ENCODE measurements at places on chromosomes 3 and 15.

- no peak for DNase-seq
These were observed 16.3 kb downstream of the SLC9A9 start for GRCh38 chr3:143831994-143832393.

GRCh38 chr15:63948971-63949370 is 97.3 kb downstream of the DAPK2 start:
- DNase-seq = no peak

DNA sequence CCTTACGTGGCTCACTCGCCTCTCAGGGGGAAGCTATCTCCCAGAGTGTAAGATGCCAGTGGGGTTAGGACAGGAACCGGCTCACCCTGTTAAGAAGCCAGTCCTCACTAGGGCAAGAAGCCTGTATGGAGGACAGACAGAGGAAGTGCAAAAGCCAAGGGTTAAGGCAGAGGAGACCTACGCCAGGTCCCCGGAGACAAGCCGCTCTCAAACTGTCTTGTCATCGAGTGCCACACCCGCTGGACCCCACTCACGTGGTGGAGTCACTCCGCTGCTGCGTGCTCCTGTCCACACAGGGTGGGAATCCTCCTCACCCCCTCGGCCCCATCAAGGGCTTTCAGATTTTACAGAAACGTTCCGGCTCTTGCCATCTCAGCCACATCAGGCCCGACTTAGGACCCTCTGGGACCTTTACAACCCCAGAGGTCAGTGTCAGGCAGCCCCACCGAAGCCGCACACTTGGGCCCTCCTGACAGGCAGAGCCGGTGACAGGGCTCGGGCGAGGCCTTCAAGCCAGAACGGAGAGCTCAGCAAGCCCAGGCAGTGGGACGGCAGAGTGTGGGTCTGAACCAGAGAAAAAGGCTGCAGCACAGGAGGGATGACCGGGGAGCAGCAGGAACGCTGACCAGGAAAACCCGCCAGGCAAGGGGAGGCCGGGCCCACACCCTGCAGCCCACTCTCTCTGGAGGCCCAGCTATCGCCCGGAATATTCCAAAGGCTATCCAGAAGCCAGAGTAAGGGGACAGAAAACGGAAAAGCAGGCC is 61.7 kb downstream of the XXYLT1 start:
- DNase-seq = no peak

GRCh38 chr3:134419960-134420321 is 45.7 kb upstream of the AMOTL2 start:
- no peak for DNase-seq

DNA sequence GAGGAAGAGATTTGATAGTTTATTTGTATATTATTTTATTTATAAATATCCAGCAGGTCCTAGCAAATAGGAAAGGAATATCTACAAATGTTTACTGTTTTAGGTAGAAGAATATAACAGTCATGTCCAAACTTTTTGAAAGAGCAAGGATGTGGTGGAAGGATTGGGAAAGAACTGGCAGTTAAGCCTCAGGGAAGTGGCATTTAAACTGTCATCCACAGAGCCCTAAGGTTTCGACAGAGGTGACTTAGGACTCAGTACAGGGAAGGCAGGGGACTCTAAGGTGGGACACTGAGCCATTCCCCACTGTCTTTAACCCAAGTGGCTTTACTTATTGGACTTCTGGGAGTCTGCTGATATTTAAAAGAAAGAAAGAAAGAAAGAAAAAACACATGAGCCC is 11.8 kb upstream of the TMEM87A start:
- no peak for DNase-seq

- DNase-seq = no peak
These were observed 247.7 kb downstream of the VGLL3 start for GRCh38 chr3:86743233-86743632.

- DNase-seq = no peak
These were observed 13.2 kb downstream of the TM4SF4 start for GRCh38 chr3:149487598-149488197.

GRCh38 chr3:189947948-189948723 is 172.6 kb downstream of the P3H2 start:
- no peak for DNase-seq

GRCh38 chr15:80015156-80015555 is 44.2 kb upstream of the BCL2A1 start:
- DNase-seq = no peak

DNA sequence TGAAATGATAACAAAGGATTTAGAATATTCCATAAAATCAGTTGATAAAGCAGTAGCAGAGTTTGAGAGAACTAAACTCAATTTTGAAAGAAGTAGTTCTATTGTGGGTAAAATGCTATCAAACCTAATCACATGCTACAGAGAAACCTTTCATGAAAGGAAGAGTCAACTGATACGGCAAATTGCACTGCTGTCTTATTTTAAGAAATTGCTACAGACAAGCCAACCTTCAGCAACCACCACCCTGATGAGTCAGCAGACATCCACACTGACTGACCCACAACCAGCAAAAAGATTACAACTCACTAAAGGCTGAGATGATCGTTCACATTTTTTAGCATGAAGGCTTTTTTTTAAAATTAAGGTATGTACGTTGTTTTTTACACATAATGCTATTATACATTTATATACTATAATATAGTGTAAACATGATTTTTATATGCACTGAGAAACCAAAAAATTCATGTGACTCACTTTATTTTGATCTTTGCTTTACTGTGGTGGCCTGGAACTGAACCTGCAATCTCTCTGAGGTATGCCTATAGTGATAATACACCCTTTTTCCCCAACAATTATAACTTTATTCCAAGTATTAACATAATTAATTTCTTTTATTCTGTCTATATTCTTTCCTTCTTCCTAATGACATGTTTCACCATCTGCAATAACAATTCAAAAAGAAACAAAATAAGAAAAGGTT is 109.9 kb downstream of the TBC1D5 start:
- no peak for DNase-seq

DNA sequence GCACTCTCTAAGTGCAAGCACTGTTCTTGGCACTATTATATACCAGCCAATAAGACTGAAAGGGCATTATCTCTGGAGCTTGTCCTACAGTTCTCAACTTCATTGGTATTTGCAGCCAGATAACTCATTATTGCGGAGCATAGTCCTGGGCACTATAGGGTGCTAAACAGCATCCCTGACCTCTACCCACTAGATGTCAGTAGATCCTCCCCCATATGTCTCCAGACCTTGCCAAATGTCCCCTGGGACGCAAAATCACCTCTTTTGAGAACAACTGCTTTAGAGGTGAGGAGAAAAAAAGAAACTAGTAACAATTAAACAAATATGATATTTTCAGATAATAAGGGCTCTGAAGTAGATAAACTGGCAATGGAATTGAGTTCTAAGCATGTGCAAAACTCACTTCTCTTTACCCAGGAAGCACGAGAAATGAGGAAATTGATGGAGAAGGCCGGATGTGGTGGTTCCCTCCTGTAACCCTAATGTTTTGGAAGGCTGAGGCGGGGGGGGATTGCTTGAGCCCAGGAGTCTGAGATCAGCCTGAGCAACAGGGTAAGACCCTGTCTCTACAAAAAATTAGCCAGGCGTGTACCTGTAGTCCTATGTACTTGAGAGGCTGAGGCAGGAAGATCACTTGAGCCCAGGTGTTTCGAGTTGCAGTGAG is 61.4 kb downstream of the FRMD4B start:
- no peak for DNase-seq

GRCh38 chr3:183098536-183099025 is 715 bp downstream of the MCCC1 start:
- DNase-seq = no peak

DNA sequence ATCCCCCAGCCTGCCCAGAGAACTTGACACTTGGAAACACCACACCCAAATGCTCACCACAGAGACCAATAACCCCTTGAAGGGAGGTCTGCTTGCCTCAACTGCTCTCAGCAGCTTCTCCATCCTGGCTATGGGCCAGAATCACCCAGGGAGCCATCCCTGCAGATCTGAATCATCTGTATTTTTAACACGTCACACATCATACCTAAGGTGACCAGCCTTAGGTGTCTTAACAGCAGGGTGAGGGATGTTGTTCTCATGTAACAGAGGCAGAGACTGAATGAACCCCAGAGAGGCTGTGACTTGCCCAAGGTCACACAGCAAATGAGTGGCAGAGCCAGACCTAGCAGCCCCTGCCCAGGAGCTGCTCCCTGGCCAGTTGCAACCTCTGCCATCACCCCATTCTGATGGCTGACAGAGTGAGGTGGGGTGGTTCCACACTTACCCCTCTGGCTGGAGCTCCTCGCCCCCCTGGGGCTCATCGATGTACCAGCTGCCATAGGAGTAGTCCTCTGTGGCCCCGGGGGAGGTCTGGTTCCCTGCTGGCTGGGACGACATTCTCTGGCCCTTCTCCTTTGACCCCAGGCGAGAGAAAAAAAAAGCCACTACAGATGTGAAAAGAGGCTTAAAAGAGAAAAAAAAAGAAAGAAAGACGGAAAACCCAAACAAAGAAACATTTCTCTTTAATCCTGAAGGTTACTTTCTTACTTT is 722 bp downstream of the STRA6 start:
- DNase-seq = no peak

DNA sequence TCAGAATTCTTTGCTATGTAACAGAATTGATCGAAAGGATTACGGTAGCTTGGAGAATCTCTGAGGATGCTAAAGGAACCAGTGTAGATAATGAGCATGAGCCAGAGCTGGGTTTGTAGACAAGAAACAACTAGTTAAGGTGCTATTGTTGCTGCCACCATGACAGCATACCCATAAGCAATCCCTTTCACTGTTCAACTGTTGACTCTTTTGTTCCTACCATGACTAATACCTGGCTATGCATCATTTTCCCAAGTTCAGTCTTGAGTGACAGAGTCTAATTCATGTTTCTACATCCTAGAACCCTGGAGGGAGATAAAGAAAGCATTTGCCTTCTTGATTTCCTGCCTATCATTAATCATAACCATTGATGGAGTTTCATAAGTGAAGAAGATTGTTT is 600.3 kb downstream of the OTOL1 start:
- DNase-seq = no peak

DNA sequence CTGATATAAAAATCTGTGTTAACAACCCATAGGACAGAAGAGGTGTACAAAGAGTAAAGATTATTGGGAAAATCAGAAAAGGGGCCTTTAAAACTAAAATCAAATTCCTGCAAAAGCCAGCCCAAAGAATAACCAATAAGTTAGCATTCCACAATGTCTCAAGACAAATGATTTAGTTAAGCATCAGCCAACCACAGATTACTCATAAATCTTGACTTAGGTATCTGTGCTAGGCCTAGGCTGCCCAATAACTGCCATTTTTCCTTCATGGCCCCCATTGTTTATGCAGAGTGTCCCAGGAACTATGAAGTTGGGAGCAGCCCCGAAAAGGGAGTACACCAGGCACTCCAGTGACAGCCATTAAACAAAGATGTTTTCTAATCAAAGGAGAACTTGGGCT is 7.4 kb downstream of the TRANK1 start:
- DNase-seq = no peak

DNA sequence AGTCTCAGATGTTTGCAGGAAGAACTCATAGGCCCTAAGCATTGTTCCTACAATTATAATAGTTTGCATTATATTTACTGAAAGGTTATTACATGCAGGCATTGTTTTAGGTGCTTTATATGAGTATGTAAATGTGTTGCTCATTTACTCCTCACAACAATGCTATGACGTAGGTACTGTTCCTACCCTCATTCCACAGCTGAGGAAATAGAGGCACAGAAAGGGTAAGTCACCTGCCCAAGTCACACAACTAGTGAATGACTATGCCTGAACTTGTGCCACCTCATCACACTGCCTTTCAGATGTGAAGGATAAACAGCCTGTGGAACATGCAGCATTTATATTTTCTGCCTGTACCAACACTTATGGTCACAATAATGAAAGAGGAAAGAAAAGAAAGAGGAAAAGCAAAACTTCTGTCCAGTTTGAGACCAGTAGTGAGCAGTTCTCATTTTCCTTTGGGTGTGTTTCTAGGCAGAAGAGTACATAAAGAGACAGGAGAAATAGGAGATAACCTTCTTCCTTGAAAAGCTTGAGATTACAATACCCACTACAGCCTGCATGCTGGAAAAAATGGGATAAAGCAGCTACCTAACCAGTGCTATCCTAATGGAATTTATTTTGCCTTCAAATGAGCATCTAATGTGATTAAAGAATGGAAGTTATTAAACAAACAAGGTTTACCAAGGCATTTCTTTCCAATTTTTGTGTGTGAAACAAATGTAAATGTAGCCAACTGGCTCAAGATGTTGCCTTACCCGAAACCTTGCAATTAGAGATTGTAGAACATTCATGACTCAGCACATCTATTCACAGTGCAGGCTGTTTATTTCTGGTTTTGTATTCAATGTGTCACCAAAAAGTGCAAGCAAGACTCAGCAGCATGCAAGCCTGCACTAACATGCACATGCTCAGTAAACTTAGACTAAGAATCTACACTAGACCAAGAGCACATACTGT is 20.5 kb upstream of the ENTPD3 start:
- no peak for DNase-seq

DNA sequence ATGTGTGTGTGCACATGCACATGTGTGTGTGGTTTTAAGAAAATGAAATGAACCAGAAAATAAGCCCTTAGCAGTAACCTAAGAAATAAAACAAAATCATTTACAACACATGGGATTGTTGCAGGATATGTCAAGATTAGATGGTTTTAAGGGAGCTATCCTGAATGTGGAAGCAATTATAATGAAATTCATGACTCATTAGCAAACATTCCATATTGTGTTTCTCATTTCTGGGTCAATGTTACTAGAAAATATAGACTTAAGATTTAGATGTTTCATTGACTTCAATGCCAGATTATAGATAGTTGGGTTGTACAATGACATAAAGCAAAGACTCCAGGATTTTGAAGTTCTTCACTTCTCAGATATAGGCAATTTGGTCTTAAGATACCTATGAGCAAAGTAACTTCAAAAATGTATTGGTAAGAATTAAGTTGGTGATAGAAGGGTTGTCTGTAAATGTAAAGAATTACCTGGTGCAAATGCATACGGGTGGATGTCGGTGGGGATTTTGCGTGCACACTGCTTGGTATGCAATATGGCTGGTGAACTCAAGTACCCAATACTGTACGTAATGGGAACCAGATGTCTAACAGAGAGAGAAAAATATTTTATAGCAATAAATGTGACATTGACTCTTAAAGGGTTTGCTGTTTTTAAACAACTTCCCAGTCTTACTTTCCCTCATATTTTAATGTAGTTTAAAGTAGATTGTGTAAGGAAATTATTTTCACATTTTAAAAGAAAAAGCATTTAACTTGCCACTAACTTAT is 53.9 kb upstream of the NR2F2 start:
- DNase-seq = no peak

DNA sequence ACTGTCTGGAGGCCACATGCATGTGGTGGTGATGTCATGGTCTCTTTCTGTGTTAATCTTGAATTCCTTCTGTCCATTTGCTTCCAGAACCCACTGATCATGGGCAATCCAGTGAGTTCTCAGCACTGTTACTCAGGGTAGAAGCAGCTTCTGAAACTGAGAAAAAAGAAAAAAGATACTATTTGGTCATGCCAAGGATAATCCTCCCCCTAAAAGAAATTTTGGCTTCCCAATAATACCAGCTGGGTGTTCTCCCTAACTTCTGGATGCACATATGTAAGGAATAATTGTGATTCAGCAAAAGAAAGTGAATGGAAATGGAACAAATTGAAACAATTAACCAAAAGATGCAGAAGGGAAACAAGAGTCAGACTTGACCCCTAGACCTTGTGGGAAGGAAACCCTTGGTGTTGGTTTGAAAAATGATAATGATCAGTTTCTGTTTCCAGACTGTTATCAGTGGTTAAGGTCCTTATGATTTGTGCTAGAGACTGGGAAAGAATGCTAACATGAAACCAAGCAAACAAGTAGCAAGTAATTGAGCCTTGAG is 92.3 kb downstream of the RBMS3 start:
- no peak for DNase-seq
